Omental fat pad (tissue), 4 donors: ENCODE measurements at places on chromosomes 2 and 18. TPM values are rescaled to one million over a fixed set of nuclear protein-coding genes. Genes with fewer than 3 reads are reported as not detected.

The CYTIP gene
- total RNA-seq: 26.1 TPM

The GPD2 gene
- total RNA-seq: 38.7 TPM

The ZAP70 gene
- 4.9 TPM for total RNA-seq

The TMEFF2 gene
- not detected for total RNA-seq

The PPM1B gene
- total RNA-seq: 57.4 TPM

The GCG gene
- total RNA-seq: not detected

The TFCP2L1 gene
- total RNA-seq: 3.8 TPM

The PAIP2B gene
- total RNA-seq: 2.8 TPM

The TRIM43 gene
- not detected for total RNA-seq

The GPR35 gene
- 1.5 TPM for total RNA-seq

The TUBB8B gene
- total RNA-seq: not detected

The ALLC gene
- total RNA-seq: not detected

The COL3A1 gene
- 237 TPM for total RNA-seq
